ENCODE measurements at places on chromosomes 13 and 19. TPM values are rescaled to one million over a fixed set of nuclear protein-coding genes. Genes with fewer than 3 reads are reported as not detected.

DNA sequence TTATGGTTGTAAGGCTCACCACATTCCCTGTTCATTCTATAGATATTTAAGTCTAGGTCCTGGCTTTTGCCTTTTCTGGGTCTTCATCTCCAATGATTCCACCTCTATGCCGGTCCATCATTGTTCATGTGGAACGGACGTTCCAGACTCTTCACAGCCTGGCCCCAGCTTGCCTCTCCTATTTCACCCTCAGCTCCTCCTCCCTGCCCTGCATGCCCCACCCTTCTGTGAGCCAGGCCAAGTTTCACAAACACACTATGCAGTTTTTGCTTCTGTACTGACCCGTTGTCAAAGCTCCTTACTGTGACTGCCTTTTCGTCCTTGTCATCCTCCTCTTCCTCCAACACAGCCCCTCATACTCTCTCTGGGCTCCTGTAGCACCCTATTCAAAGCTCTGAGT is 31.3 kb downstream of the TEX26 start:
- DNase-seq: no peak

Gene OR7G1
- total RNA-seq: not detected

Gene CABP5
- not detected for total RNA-seq

DNA sequence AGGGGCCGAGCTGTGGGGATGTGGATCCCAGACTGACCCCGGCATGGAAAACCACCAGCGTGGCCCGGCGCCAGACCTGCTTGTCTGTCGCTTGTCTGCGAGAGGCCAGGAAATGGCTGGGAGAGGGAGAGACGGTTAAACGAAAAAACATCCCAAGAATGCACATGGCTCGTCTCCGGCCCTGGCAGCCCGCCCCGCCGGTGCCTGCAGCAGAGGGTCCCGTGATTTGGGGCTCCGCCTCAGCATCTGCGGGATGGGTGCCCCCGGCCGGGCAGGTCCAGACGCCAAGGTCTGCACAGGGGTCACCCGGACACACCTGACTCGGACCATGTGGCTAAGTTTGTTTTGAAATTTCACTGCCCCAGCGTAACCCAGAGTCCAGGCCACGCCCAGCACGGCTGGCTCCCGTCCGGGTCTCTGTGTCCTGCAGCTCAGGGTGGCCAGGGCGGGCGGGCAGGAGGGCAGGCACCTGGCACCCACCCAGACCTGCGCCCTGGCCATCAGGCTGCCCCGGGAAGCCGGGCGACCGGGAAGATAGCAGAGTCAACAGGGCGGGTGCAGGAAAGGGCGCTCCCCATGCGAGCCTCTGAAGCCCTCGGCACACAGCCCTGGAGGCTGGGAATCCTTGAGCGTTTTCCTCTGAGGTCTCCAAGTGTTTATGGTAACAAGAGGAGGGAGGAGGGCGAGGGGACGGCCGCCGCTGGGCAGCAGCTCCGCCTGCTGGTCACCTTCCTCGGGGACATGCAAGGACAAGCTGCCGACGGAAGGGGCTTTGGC is 103.2 kb downstream of the GADD45B start:
- peak; percentile 98 for DNase-seq

DNA sequence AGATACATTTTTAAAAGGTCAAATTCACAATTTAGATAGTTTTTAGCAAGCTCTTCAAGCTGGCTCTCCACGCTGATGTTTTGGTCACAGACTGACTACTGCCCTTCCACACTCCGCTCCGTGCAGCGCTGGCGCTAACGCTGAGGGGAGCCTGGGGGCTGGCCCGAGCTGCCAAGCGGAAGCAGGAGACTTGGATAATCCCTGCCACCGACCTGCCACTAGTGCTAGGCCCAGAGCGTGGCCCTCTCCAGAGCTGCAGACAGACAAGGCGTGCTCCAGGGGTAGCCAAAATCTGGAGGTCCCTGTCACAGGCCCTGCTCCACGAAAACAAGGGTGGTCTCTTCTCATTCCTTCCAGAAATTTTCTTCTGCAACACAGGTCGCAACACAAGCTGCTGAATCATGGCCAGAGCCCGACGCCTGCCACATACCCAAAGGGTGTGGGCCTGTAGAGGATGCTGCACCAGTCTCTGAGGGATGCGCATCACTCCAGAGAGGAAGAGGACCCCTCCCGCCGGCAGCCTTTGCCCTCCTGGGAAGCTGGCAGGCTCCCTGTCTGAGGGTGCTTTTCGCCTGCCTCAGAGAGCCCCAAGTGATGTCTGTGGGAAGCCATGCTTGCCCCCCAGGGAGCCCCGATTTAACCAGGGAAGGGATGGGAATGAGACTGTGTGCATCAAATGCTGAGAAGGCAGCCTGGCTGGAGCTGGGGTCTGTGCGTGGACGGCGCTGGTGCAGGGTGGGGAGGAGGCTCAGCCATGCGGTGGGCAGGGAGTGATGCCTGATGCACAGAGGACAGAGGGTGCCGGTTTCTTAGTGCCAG is 21.6 kb downstream of the CAPS start:
- DNase-seq: no peak

DNA sequence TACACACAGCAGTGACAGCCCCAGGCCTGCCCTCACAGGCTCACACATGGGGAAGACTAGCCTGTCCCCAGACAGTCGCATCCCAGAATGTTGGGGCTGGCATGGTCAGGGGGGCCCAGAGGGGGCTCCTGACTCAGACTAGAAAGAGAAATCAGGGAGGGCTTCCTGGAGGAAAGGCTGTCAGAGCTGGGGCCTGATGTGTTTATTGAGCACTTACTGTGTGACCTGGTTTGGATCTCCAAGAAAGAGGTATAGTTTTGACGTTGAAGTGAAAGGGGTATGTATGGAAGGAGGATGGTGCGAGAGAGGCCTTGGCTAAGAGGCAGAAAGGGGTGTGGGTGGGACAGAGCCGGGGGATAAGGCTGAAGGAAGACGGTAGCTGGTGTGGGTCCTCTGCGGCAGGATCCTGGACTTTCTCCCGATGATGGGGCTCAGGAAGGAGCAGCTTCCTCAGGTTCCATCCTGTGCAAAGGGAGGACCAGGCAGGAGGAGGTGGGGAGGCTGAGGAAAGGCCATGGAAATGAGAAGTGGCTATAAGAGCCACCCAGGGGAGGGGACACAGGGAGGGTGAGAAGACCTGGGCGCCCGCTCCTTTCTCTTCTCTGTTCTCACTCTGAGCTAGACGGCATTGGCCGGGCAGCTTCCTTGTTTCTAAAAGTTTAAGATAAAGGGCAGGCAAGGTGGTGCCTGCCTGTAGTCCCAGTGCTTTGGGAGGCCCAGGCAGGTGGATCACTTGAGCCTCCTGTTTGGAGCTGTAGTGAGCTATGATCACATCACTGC is 16.1 kb upstream of the BCL3 start:
- DNase-seq: no peak

- DNase-seq: no peak
Measured at GRCh38 chr19:35168196-35168595, 13.7 kb downstream of the FXYD5 start.

GRCh38 chr13:34833562-34834182 is 108.4 kb upstream of the NBEA start:
- DNase-seq: no peak

- no peak for DNase-seq
Measured at GRCh38 chr13:77514336-77514726, 21.2 kb upstream of the SCEL start.

Gene ZNF506
- total RNA-seq: 5.5 TPM

GRCh38 chr13:77222000-77222690 is 104.7 kb downstream of the MYCBP2 start:
- no peak for DNase-seq

DNA sequence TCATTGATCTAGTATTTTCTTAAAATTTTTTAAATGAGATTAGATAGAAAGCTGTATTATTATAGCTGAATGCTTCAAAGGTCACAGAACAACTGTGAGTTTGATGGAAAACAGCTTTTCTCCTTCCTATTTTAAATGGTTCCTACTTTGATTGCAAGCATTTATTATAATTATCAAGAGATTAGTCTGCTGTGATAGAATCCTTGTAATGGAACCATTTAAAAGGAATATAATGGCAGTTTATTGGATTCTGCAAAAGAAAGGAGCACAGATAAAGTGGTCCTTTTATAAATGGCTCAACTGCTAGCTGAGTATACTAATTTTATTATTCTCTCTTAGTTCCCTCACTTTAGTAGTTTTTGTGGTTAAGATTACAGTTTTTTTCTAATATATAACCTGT is 87.0 kb downstream of the MAB21L1 start:
- no peak for DNase-seq

Gene SMIM17
- total RNA-seq: 0.26 TPM

Gene ZNF135
- total RNA-seq: 0.64 TPM

DNA sequence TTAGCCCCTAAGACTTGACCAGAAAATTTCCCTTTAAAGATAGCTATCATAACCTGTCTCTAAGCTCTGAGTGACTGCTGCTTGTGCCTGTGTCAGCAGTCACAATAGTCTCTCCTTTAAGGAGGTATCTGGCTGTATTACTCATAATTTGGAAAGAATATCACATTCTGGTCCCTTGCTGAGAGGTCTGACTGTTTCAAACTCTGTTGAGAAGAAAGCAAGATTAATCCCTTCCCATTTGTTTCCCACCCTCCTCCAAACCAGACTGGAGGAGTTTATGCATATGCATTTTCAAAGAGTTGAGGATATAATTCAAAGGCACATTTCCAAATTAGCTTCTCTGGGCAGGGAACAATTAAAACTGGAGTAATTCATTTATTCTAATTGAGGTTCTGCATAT is 2.3 kb downstream of the HTR2A start:
- no peak for DNase-seq

GRCh38 chr19:4638317-4638716 is 999 bp upstream of the TNFAIP8L1 start:
- peak; percentile 95 for DNase-seq
